HepG2 (cell line): ENCODE measurements at places on chromosomes 13 and 19.
A peak's percentile ranks its signal among the peaks of the same experiment; 100 is the strongest.

DNA sequence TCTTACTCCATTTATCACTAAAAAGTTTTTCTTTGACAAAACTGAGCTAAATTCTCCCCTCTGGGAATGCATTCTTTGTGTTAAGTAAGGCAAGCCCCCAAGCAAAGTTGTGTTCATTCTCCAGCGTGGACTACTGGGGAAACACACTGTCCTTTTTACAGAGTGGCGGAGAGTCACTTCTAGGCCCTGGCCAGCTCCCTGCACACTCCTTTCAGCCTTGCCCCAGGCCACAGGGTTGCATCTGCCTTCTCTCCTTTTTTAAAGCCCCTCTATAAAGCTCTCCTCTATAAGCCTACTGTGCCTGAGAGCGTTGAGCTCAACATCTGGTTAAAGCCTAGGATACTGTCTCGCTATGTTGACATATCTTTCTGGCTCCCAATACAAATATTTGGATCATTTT, 803.4 kb downstream of the PCDH17 start:
- DNase-seq: no peak

DNA sequence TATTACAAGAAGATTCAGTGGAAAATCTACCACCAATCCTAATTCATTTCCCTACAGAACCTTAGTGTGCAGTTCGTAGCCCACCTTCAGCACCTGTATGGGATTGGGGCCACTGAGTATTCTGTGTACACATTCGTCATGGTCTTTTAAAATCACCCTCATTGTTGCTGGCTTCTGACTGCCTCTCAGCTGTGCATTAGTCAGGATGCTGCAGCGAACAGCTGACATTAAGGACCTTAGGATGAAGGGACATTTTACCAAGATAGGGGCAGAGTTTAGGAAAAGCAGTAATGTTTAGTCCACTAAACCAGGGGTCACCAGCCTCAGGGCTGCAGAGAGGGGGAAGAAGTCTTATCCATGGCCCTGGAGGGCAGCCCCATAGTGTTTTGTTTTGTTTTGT, 176.5 kb downstream of the COL4A1 start:
- no peak for DNase-seq

DNA sequence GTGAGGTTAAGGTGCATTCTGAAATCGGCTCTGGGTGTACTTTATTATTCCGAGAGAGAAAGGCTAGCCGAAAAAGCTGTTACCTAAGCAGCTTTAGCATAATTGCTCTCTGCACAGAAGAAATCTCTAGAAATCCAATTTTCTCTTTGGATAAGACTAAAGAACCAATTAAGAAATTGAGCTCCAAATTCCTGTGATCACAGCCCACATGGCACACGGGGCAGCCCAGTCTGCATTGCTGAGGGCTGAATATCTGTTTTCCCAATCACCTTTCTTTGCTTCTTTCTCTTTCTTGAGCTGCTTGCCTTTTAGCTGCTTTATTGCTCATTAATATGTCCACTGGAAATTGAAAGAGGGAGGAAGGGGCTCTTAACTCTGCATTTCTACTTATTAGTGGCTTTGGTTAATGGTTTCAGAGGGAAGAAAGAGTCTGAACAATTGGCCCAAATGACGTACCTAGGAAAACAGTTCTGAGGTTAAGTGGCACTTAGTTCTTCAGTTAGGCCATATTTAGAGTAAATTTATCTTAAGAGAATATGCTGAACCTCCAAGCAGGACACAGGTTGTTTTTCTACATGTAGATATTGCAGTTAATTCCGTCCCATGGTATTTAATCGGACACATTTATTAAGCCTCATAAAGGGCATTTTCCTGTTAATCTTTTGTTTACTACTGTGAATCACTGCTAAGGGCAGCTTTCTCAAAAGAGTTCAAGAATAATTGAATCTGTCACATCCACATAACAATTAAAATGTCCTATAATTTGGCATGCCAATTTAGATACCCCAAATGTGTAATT, 265.7 kb downstream of the ABCC4 start:
- no peak for DNase-seq

GRCh38 chr19:49851456-49852259, 699 bp downstream of the PTOV1 start:
- no peak for DNase-seq

DNA sequence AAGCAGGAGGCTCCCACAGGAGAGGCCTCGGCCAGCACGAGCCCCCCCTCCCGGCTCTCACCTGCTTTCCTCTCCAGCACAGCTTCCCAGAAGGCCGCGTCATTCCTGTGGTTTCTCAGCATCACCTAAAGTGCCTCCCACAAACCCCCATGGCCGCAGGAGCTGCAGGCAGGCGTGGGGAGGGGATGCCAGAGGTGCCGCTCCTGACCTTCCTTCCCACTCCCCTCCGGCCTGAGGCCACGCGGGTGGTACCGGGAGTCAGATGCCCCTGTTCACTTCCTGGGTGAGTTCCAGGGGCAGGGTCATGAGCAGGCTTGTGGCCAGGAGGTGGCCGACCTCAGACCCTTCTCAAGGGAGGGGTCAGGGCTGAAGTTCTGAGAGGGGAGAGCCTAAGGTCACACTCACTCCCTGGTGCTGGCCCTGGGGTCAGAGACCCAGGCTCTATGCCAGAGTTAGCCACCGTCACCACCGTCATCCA, 14.4 kb upstream of the NPAS1 start:
- peak; percentile 30 for DNase-seq

DNA sequence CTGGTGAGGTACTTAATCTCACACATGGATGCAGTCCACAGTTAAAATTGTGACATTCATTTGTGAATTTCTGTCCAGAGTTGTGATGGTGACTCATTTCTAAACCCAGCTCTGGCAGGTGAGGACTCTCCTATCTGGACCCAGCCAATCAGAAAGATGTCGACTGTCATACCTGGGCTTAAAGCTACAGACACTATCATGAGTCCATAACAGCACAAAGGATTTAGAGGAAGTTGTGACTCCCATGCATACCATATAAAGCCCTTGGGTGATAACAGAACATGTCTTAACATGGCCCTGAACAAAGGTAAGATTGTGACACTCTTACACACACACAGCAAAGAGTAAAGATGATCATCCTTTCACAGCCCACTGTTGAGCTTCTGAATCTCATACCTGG, 59.7 kb upstream of the ZNF724 start:
- DNase-seq: no peak

DNA sequence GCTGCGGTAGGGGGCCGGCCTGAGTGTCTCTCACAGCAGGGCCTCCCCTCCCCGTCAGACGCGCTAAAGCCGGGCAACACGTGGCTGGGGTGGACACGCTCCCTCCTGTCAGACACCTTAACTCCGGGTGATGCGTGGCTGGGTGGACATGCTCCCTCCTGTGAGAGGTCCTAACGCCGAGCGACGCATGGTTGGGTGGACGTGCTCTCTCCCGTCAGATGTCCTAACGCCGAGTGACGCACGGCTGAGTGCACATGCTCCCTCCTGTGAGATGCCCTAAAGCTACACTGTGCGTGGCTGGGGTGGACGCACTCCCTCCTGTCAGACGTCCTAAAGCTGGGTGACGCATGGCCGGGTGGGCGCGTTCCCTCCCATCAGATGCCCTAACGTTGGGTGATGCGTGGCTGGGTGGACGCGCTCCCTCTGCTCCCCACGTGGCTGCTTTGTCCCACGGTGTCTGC, 126.1 kb upstream of the MCF2L start:
- DNase-seq: no peak
